ENCODE measurements at places on chromosomes 1 and 21.

DNA sequence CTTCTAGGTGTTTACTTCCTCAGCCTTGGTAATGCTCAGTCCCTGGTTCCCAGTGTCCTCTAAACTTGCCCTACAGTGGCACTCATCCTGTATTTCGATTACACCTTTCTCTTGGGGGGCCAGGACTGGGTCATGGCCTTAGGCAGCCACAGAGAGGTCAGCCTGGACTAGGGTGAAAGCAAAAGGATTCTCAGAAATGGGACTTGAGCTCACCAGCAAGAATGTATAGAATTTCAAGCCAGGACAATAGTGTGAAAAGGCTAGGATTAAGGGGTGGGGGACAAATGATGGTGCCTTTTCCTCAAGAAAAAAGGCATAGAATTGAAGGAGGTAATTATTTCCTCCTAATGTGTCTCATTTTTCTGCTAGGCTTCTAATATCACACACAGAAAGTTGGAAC, 166.8 kb upstream of the RUNX1 start:
- no peak for DNase-seq

DNA sequence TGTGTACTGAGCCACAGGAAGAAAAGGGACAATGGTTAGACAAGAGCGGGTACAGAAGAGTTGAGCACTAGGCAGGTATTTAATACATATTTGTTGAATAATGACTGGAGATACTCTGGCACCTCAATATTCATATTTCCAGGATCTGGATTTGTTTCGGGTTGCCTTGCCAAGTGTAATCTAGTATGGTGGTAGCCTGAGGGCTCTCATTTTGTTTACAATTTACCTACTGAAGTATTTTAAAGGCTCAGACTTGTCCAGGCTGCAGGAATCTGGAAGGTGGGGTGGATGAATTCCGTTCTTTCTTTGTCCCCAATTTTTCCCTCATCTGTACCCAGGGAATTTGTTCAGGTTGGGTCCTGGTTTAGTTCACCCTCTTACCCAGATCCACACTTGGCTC, 95.0 kb downstream of the CACHD1 start:
- DNase-seq: no peak

- DNase-seq: no peak
Measured at GRCh38 chr1:194940336-194941030, 1667.8 kb downstream of the KCNT2 start.

DNA sequence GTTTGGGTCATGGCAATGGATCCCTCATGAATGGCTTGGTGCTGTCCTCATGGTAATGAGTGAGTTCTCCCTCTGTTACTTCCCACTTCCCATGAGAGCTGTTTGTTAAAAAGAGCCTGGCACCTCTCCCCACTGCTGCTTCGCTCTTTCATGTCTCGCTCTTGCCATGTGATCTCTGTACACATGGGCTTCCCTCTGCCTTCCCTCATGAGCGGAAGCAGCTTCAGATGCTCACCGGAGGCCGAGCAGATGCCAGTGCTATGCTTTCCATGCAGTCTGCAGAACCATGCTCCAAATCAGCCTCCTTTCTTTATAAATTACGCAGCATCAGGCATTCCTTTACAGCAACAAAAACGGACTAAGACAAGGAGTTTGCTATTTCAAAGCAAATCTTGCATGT, 14.9 kb upstream of the GNPAT start:
- no peak for DNase-seq

- no peak for DNase-seq
Measured at GRCh38 chr1:204663644-204664383, 21.7 kb downstream of the LRRN2 start.

GRCh38 chr1:56457756-56458375, 121.5 kb downstream of the PLPP3 start:
- DNase-seq: peak; percentile 39

DNA sequence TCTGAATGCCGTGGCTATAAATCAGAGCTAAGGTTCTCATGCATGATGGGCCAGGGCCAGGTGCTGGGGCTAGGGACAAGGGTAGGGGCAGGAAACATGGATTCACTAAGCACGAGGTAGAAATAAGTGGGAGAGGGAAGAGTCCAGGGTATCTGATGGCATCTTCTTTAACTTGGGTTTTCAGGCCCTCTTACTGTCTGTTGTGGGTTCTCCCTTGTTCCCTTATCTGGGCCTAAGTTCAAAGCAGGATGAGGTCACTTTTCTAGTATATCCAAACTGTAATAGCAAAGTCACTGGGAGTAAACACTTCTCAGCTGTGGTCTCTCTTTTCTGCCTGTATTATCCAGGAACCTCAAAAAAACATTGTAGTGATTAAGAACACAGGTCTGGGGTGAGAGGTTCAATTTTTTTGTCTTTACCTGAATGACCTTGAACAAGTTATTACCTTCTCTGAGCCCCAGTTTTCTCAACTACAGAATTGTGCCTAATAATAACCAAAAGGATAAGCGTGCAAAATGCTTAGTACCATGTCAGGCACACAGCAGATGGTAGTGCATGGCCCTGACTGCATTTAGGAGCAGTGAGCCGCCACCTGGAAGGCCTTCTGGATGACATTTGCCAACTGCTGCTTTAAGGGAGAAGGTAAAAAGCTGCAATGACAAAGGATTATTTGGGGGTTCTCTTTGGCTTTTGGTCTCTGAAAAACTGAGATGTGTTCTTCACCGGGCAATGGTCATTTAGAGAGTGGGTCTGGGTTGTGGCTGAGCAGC, 53.6 kb upstream of the A3GALT2 start:
- DNase-seq: no peak

DNA sequence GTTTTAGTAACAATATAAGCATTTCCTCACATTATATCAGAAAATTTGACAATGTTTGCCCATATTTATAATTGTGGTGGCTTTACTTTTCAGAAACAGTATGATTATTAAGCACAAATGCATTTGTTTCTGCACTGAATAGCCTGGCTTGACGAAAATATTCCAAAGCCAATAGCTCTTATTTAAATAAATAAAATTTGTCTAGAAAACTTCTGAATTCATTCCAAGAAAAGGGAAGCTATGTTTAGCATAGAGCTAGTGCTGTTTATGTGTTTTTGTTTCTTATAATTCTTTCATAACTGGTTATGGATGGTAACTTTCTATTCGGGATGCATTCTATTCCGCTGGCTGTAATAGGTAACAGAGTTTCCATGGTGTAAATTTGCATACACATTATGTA, 268.6 kb downstream of the PTBP2 start:
- DNase-seq: no peak

DNA sequence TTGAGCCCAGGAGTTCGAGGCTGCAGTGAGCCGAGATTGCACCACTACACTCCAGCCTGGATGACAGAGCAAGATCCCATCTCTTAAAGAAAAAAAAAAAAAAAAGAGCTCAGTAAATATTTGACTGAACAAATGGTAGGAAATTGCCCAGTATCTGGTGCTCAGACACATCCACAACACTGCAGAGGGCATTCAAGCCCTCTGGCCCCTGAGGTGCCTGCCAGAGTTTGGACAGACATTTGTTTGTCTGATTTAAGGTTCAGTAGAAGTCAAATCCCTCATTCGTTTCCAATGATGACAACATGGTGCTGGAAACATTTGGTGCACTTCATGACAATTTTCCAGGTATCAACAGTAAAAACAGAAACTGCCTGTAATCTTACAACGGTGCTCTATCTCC, 86.6 kb downstream of the HLCS start:
- no peak for DNase-seq

- DNase-seq: no peak
Measured at GRCh38 chr1:20830378-20830777, 43.3 kb upstream of the HP1BP3 start.

DNA sequence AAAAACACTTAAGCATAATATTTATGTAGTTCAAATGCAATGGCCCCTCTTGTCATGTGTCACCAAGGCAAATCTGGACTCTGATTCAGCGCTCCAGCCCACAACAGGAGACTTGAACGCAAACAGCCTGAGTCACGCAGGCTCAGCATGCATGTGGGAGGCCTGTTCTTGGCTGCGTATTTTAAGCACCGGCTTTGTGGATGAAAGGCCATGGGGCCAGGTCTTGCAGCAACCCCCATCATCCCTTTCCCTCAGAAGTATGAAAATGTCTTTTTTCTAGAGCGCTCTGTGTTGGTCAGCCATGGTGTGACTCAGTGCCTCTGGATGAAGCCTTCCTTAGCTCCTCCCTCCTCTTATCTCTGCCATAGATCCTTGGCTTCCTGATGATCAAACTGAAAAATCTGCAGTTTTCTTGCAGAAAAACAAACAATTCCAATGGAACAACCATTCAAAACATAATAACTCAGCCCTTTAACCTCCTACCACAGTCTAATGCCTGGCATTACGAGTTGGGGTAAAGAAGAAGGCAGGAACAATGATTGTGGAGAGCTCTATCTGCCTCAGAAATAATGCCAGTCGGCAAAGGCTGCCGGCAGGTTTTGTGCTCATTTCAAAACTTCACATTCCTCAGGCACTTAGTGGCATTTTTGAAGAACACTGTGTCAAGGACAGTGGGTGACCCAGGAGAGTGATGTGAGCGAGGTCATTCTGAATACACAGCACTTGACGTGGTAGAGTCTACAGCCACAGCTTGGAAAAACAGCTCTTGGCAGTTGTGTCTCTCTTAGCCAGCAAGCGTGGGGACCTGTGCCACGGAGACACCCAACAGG, 167.5 kb downstream of the CLIC6 start:
- DNase-seq: no peak

GRCh38 chr1:150562446-150563339, 13.5 kb downstream of the ADAMTSL4 start:
- DNase-seq: peak; percentile 99

GRCh38 chr1:15171271-15171908, 17.8 kb downstream of the TMEM51 start:
- DNase-seq: no peak

DNA sequence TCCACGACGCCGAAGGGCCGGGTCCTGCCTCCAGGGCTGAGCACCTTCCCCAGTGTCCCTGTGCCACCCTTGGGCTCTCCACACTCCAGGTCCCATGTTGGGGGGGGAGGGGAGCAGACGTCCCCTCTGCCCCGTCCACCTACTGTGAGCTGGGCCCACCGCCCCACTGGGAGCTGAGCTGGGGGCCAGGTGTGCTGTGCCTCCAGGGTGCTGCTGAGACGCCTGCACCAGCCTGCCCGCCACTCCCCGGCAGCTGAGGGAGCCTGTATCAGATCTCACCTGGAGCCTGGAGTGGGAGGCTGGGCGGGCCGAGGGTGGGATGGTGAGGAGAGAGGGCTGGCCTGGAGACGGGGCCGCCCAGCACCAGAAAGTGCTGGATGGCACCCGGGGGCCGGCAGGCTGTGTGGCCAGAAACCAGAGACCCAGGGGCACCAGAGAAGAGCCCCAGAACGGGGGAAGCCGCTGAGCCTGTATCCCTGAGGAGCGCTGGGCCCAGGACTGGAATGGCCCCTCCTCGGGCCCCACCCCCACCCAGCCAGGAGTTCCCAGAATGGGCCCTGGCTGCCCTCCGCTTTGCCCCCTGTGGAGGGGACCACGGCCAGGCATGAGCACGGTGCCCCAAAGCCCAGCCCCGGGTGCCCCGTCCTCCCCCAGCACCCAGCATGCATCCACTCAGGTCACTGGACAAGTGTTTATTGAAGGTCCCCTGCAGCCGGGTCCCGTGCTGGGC, 3.4 kb downstream of the TNFRSF18 start:
- DNase-seq: no peak

- no peak for DNase-seq
Measured at GRCh38 chr1:55700359-55701130, 485.4 kb upstream of the USP24 start.

DNA sequence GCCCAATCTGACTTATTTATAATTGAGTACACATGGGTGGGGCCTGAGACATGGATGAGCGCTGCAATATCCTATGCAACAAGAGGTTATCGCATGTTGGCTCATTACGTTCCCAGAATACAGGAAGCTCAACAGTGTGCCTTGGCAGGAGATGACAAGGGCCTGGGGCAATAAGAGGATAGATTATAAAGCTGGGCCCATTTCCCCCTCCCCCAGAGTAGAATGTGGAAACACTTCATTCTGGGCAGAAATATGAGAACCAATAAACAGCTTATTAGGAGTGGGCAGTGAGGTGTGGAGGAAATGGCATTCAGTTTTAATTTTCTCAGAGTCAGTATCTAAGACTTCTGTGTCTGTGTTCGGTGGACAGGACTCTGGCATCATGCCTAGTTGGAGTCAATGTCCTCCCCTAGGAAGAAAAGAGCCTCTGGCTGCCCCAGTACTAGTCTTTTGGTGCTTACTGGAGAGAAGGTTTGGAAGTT, 92.8 kb downstream of the PIK3R3 start:
- DNase-seq: peak; percentile 64

- no peak for DNase-seq
Measured at GRCh38 chr1:196366817-196367495, 241.3 kb downstream of the KCNT2 start.
